Thoracic aorta (tissue), 2 donors: ENCODE measurements at places on chromosomes 7 and 10. TPM values are rescaled to one million over a fixed set of nuclear protein-coding genes. Genes with fewer than 3 reads are reported as not detected.

Gene GNGT1
- not detected for total RNA-seq

Gene PSTK
- total RNA-seq = 1.1 TPM

Gene PDE6C
- not detected for total RNA-seq

DNA sequence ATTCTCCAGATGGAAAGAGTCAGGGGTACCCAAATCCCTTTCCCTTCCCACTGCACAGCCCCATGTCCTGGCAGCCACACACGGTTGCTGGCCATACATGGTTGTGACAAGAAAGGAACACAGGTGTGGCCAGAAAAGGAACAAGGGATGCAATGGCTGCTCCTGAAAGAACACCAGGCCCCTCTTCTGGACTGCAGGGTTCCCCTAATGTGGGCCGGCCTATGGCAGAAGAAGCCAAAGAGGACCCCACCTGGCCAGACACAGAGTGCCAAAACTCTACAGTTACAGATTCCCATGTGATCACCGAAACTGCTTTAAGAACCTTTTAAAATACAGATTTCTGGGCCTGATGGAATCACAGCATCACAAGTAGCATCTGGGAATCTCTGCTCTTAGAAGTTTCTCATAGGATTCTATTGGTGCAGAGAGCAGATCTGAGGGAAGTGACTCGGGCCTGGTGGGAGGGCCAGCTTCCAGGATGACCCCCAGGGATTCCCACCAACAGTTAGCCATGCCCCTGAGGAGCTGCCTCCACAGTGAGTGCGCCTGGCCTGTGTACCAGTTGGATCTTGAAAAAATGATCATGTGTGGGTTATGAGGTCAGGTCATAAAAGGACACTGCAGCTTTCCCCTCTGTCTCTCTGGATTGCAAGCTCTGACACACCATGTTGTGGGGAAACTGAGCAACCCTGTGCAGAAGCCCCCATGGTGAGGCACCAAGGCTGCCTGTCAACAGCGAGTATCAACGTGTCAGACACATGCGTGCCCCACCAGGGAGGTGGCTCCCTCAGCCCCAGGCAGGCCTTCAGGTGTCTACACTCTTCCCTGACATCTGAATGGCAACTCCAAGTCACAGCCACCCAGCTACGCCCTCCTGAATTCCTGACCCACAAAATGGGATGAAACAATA, 89.6 kb upstream of the LANCL2 start:
- DNase-seq = no peak

GRCh38 chr10:36452851-36453250, 672.5 kb upstream of the ANKRD30A start:
- DNase-seq = no peak
